ENCODE measurements at places on chromosomes 1 and 21.

DNA sequence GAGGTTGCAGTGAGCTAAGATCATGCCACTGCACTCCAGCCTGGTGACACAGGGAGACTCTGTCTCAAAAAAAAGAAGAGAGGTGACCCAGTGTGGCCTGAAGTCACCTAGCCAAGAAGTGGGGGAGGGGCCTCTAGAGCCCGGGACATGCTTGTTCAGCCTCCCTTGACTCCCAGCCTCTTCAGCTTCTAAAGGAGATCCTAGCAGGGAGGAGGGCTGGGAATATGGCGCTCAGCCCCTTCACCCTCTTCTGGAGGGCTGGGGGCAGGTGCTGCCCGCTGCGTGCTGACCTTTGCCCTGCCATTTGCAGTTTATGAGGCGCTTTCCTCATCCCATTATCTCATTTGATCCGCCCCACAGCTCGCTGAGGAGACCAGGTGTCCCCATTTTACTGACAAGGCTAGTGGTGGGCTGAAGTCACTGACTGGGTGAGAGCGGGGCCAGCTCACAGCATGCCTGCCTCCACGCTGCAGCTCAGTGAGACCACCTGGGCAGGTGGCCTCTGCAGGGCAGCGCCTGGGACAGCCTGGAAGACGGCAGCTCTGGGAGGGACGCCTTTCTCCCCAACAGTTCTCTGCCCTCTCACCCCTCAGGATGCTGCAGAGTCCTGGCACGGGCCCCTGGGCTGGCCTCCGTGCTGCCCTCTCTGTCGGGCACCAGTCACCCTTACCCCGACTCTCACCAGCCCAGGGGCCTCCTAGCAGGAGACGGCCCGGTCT lies 7.5 kb downstream of the ELF3 start:
- no peak for DNase-seq

GRCh38 chr1:31834501-31834900 lies 18.7 kb upstream of the SPOCD1 start:
- no peak for DNase-seq

DNA sequence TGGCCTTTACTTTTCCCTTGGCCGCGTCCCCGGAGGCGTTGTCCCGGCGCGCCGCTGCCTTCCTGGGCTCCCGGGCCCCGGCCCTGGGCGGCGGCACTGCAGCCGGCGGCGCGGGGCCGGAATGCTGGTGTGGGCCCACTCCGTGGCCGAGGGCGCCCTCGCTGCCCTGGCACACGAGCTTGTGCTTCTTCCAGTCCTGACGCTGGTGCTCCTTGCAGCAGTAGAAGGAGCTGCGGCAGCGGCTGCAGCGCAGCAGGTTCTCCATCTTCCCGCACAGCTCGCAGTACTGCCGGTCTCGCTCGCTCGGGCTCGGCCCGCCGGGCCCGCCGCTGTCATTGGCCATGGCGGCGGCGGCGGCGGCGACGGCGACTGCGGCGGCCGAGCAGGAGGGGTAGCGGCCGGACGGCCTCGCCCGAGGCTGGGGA lies 529 bp downstream of the EGLN1 start:
- DNase-seq, result peak; percentile 75

GRCh38 chr21:46154155-46154954 lies 1.0 kb downstream of the FTCD start:
- DNase-seq, result no peak

DNA sequence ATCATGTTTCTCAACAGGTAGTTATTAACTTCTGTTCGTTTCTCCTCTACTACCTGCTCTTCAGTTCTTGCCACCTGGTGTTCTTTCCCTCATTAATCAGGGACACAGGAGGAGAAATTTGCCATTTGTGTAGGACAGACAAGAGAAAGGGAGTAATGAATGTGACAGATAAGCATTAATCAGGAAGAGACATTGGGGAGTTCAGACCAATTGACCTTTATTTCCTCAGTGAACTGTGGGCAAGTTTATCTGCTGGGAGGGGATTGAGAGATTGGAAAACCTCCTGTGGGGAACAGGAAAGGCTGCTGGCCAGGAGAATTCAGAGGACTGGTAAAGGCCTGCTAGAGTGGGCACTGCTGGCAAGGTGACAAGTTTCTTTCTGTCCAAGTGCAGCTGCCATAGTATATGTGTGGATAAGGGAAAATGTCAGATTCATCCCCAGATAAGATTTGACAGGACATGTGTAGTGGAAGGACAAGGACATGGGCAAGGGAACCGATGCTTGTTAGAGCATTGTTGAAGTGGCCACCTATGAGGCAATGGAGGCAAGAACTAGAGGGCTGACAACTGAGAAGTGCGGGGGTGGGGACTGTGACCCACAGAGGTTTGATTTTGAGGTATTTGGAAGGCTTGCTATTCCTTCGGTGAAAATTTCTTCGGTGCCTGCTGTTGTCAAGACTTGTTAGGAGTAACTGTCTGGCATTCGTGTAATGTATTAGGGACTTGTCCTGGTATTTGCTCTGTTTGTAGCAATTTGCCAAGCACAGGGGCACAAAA lies 12.6 kb downstream of the SZT2 start:
- no peak for DNase-seq

DNA sequence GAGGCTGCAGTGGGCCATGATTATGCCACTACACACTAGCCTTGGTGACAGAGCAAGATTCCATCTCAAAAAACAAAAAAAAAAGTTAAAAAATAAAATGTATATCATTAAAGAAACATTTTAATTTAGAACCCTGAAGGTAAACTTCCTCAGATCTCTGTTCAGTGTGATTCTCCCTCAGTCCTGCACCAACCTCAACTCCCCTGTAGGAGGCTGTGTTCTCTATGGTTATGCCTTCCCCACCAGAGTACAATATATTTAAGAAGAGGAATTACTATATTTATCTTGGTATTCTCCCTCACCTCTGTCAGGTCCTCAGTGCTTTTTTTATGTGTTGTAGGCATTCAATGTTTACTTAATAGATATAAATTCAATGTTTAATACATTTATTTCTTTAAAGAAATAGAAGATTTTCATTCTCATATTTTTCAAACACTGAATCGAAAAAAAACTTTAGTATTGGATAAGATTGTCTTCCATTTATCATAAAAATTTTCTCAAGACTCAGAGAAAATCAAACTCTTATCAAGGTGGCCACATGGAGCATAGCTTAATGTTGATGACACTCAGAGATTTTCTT lies 4.8 kb upstream of the LRRC8B start:
- no peak for DNase-seq

- no peak for DNase-seq
Observed at GRCh38 chr1:65681096-65681495, 111.6 kb upstream of the PDE4B start.

DNA sequence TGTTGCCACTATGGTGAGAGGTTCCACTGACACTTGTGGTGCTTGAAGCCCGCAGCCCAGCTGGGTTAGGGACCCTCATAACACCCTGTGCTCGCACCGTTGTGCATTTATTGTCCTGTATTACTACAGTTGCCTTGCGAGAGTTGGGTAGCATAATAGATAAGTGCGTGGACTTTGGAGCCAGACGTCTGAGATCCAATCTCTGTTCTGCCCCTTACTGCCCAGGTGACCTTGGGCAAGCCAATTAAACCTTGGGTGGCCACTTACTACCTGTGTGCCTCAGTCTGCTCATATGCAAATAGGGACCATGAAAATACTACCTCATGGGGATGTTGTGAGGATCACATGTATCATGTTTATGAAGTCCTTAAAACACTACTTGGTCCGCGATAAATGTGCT lies 13.3 kb downstream of the C8B start:
- no peak for DNase-seq

DNA sequence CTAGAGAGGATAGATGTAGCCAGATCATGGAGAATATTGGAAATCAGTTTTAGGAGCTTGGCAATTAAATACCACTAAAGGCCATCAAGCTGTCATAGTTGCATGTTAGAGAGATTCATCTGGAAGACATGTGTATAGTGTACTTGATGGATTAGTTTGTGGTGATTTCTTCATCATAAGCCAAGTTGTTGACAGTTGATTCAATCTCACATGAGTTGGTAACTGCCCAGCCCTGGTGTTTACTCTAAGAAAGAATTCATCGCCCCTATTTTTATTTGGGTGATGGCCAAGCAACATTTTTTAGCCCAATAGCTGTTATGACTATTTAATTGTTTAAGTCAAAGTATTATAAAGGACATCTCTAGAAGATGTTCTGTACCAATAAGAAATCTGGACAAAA lies 737.6 kb downstream of the PLA2G4A start:
- no peak for DNase-seq

DNA sequence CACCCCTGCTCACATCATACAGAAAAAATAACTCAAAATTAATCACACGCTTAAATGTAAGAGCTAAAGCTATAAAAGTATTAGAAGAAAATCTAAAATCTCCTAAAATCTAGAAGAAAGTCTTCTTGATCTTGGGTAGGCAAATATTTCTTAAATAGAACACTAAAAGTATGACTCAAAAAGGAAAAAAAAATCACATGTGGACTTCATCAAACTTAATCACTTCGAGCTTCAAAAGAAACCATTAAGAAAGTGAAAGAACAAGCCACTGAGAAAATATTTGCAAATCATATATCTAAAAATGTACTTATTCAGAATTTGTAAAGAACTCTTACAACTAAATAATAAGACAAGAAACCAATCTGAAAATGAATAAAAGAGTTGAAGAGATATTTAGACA lies 32.7 kb downstream of the LRRC52 start:
- no peak for DNase-seq

DNA sequence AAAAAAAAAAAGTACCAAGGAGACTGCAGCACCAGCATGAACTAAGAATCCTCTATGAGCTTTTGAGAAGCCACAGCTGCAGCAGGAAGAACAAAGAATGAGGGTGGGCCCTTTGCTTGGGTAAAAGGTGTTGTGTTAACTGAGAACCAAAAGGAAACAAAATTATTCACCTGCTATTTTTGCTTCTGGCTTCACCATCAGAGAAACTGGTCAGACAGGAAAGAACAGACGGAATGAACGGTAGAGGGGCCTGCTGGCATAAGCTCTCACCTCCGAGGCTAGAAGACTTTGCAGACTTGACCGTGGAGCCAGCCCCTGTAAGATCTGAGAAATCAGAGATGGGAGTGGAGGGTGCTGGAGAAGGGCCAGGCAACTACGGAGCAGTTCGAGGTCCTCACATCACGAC lies 27.6 kb downstream of the IL10RB start:
- DNase-seq, result no peak

DNA sequence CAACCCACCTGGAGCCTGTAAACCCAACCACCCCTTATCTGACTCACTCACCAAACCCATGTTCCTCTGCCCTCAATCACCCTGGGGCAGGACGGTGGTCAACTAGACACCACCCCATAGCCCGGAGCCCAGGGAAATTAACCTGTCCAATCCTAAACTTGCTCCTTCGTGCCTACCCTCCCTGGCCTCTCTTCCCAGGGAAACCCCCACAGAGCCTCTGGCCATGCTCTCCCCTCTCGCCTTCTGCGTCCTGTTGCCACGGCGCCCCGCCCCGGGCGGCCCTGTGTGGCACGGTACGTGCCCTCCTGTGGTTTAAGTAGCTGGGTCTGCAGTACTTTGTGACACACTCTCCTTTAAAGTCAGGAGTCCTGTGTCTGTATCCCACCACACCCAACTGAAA lies 4.0 kb upstream of the FTCD start:
- DNase-seq, result no peak

DNA sequence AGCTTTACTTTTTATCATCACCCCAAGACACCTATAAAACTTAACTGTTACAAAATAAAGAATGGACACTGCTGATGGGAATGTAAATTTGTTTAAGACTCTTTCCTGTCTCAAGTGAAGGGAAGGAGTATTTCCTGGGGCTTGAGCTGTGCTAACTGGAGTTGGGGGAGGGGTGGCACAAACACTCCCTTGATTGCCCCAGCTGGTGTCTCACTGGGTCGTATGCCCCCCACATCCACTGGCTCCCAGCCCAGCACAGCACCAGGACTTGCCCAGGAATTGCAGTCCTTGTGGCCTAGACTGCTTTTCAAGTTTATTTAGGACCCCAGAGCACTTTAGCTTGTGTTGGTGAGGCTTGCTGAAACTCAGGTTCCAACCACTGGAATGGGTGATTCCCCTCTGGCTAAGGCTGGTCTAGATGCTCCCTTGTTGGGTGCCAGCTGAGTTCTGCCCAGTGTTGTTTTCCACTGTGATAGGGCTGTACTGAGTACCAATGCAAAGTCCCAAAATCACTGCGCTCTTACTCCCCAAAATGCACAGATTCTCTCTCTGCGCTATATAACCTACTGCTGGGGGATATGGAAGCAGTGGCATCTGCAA lies 49.1 kb upstream of the DR1 start:
- DNase-seq, result no peak

DNA sequence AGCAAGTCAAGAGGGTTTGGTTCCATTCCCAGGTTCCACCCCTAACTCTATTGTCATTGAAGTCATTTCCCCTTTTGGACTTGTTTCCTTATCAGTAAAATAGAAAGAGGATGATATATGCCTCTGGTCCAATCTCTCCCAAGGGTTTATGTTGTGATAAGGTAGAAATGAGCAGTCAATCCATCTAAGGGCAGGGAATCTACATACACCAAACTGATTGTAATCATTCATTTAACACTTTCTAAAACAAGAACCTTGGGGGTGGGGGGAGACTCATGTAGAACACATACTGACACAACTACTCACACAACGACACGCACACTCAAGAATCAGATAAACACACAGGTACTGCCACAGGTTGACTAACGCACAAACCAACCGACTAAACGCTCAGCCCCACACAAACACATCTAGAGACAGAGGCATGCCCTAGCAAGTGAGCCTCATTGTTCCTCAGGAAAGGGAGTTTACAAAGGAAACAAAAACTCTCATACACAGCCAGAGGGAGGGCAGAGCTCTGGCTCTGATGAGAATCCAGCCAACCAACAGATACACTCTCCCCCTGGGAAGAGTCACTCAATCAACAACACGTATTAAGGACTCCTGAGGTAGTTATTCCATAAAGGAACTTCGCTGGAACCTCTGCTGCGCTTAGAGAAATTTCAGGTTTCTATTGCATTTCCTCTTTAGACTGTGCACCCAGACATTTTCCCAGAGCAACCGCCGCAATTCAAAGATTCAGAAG lies 1.0 kb downstream of the F11R start:
- DNase-seq, result no peak

- DNase-seq, result no peak
Observed at GRCh38 chr1:56453417-56454078, 125.8 kb downstream of the PLPP3 start.
